ENCODE measurements at places on chromosomes 6 and 20.
A peak's percentile ranks its signal among the peaks of the same experiment; 100 is the strongest.

DNA sequence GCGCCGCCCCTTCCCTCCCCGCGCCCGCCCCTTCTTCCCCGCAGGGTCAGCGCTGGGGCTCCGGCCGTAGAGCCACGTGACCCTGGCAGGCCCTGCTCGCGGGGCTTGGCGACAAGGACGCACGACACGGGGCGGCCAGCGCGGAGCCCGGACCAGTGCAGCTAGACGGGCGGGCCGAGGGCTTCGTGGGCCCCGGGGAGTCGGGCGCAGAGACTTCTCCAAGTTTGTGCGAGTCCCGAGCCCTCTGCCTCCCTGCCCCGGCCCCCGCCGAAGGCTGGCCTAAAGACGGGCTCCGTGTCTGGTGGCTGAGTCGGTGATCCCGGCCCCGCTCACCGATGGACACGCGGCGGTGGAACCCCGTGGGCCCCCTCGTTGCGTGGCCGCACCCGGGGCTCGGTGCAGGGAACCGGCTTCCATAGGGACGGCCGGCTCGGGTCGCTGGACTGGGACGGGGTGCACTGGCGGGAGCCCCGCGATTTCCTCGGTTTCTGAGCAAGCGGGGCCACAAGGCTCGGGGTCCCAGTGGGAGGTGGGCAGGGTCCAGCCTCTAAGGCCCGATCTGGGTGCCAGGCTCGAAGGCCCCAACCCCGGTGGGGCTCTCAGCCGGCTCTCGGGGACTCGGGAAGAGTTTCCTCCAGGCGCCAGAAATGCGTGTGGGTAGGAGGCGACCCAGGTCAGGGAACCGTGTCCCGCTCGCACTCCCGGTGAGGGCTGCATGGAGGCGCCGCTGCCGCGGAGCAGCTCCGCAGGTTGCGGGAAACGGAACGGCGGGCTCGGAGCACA, 452 bp upstream of the GATA5 start:
- DNase-seq = no peak

GRCh38 chr20:50838707-50839385, 44.0 kb downstream of the BCAS4 start:
- no peak for DNase-seq

DNA sequence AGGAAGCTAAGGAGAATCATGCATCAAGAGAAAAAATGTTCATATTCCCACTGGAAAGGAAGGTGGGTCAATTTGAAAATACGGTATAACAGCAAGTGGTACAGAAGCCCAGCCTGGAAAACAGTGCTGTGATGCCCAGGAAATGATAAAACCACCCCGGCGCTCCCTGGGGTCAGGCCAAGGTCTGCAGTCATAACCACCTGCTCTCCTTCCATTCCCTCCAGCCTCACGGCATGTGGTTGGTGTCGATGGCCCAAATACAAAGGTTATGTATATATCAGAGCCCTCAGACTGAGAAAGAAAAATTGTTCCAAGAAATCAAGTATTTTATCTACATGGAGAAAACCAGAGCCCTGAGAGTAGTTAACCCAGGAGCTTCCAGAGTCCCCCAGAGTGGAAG, 208.1 kb upstream of the CDYL start:
- no peak for DNase-seq

GRCh38 chr6:163323705-163324104, 90.8 kb upstream of the QKI start:
- DNase-seq = no peak

DNA sequence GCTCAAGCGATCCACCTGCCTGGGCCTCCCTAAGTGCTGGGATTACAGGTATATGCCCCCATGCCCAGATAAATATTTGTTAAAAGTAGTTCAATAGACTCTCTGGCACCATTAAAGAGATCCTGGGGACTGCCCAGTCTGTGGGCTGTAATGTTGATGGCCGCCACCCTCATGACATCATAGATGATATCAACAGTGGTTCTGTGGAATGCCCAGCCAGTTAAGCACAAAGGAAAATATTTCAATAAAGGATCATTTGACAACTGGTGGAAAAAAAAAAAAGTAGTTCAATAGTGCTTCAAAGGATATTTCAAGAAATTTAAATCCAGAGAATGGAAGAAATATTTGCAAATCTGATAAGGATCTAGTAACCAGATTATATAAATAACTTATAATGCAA, 1.5 kb upstream of the CRIP3 start:
- no peak for DNase-seq

GRCh38 chr20:33995053-33995831, 1.5 kb downstream of the RALY start:
- DNase-seq = peak; percentile 1

DNA sequence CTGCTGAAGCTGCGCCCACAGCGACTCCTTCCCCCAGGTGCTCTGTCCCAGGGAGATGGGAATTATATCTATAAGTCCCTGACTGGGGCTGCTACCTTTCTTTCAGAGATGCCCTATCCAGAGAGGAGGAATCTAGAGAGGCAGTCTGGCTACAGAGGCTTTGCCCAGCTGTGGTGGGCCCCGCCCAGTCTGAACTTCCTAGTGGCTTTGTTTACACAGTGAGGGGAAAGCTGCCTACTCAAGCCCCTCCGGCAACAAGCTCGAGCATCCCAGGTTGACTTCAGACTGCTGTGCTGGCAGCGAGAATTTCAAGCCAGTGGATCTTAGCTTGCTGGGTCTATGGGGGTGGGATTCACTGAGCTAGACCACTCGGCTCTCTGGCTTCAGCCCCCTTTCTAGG, 152.5 kb upstream of the MAP3K7 start:
- DNase-seq = no peak

- no peak for DNase-seq
Observed at GRCh38 chr6:118318648-118319047, 229.4 kb upstream of the PLN start.

DNA sequence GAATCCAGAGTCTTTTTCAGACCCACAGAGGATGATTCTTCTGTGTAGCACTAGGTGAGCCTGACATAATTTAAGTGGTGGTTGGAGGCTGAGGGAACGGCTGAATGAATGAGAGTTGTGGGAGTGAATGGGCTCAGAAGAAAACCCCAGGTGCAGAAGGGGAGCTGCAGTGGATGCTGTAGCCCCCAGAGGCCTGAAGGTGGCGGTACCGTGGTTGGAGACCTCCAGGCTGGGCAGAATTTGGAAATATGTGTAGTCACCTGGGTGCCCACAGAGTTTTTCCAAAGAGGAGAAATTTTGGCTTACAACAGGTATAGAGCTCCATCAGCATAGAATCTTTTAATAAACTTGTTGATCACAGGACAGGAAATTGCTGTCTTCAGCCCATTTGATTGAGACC, 6.5 kb upstream of the RAET1G start:
- no peak for DNase-seq

- DNase-seq = no peak
Observed at GRCh38 chr6:83258517-83258916, 65.4 kb downstream of the RWDD2A start.

- DNase-seq = peak; percentile 43
Observed at GRCh38 chr6:11092668-11093375, 812 bp upstream of the SMIM13 start.

DNA sequence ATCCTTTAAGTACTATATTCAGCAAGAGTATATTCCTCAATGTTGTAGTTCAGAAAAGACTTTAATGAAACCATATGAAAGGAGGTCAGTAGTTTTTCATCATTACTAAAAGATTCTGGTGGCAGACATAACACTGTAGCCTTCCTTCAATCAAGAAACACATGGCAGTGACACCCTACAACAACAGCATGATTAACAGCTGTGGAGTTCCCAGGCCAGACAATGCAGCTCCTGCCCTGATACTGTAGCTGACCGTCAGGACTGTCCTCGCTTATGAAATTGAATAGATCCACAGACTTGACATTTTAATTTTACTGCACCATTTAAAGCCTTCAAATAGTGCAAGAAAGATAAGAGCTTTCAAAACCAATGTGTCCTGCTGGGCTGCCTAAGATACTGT, 43.6 kb downstream of the USP45 start:
- no peak for DNase-seq

DNA sequence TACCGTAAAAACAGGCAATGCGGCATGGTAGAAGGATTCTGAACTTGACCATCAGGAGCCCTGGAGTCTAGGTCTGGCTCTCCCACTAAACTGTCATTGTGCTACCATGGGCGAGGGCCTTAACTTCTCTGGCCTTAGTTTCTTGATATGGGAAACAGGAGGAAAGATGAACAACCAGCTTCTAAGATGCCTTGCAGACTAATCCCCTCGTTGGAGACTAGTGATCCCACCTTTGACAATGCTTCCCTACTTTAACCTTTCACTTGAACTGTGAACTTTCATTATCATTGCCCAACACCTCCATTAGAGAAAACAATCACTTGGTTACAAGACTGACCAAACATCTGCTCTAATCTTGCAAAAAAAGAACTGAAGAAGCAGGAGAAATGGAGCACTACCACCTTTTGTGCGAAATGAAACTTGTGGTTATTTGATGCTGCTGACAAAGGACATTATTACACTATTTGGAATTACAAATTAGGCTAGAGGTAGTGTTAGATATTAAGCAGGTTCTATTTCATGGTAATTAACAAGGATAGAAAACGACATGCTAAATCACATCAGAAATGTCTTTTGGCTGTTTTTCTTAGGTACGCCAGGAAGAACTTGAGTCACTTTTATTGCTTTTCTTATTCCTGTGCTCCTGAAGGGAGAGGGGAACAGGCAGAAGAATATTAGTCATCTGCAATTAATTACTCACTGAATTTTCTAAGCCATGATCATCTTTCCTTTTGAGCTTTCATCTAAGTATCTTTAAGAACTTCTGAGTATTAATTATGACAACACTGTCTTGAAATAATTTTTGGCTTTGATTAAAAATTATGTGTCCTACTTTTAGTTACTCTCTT, 39.1 kb upstream of the ARHGAP18 start:
- peak; percentile 83 for DNase-seq

DNA sequence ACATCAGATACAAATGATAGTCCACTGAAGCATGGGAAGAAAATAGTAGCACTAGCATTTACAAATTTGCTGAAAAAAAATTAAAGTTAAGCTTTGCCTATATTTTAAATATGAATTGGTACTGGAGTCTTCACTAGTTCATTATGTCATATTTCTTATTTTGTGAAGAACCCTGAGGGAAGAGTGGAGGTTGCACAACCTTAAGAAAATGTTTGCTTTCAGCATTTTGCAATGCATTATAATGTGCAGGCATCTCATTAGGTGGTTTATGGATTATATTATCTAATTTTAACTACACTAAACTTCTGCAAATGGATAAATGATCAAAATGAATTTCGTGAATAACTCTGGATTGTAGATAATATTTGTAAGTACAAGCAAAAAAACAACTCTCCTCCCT, 390.8 kb upstream of the HS3ST5 start:
- no peak for DNase-seq

- no peak for DNase-seq
Observed at GRCh38 chr20:5722927-5723326, 27.3 kb upstream of the SHLD1 start.

DNA sequence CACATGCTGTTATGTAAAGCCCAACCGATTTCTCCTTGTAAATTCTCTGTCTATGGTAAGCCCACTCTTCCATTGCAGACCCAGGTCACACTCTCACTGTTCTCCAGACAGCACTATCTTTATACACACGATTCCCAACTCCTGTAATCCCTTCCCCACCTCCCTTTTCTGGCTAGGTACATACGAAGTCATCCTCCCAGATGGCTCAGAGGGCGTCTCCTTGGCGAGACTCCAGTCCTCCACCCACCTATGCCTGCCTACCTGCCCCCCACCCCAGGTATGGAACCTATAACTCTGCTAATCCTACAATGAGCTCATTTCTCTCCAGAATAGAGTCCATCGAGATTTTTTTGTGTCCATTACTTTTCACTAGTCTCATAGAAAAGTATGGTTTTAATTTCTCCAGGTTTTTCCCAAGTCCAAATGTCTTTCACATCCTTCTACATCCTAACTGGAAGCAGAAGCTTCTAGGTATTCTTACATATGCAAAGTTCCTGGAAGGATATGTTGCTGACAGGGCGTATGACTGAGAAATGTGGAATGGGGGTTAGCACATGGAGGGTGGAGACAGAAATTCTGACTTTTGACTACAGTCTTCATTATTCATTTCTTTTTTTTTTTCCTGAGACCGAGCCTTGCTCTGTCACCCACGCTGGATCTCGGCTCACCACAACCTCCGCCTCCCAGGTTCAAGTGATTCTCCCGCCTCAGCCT, 22.8 kb downstream of the SCML4 start:
- DNase-seq = no peak

DNA sequence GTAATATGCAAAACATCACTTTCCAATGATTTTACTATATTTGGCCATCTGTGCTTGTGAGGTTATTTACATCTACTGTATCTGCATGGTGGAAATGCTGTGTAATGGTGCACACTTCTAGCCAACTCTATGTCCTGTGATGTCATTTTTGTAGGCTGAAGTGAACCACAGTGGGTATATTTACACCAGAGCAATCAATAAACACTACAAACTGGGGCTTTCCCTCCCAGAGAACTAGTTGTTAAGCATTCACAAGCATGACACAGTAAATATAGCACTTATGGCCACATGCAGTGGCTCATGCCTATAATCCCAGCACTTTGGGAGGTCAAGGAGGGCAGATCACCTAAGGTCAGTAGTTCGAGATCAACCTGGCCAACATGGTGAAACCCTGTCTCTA, 4.9 kb downstream of the SLC22A2 start:
- DNase-seq = peak; percentile 74

GRCh38 chr6:16882230-16882629, 121.0 kb upstream of the ATXN1 start:
- DNase-seq = no peak

DNA sequence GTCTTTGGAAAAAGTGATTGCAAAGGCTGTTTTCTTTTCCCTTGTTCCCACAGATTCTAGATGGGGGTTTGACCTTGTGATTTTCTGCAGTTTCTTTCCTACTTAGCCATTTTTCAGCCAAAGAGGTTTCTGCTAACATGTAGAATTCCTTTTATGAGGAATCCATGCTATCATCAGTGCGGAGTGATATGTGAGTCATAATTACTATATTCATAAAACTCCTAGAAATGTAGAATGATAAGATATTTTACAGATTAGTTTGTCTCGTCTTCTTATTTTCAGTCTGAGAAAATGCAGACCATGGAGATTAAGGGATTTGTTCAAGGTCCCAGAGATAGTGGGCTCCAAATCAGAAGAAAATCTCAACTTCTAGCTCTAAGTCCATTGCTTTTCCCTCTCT, 98.6 kb downstream of the KCNQ5 start:
- DNase-seq = no peak

GRCh38 chr6:104908888-104909525, 47.9 kb upstream of the LIN28B start:
- no peak for DNase-seq

All from renal cortical epithelial cell (primary cell).